ENCODE measurements at places on chromosomes 7 and 10. TPM values are rescaled to one million over a fixed set of nuclear protein-coding genes. Genes with fewer than 3 reads are reported as not detected.

Gene DPYSL4
- total RNA-seq: 145 TPM

GRCh38 chr10:58281092-58281752, 12.3 kb downstream of the CISD1 start:
- H3K36me3 ChIP-seq: peaks cover 19% of the 10 kb centered on the region
- H3K4me1 ChIP-seq: no peaks in the 10 kb centered on the region
- H3K27me3 ChIP-seq: no peaks in the 10 kb centered on the region
- no peak for DNase-seq
- no peak overlapping the region for H3K27ac ChIP-seq

DNA sequence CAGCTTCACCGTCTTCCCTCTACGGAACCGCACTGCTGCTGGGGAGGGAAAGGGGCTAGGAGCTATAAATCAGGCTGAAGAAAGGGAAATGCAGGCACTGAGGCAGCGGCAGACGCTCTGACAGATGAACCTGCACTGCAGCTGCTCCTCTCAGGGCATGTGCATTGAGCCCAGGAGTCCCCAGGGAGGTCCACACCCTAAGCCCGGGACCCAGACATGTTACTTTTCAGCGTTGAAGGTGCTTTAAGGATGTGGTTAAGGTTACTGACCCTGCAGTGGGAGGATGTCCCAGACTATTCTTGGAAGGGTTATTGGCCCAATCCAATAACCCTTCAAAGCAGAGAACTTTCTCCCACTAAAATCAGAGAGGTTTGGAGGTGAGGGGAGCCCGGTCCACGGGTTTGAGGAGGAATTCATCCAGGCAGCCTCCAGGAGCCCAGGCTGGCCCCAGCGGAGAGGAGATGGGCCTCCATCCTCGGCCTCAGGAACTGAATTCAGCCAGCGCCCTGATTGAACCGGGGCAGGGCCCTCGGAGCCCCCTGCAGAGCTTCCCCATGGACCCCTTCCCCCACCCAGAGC, 75.4 kb downstream of the ADARB2 start:
- peaks cover 55% of the 10 kb centered on the region for H3K4me1 ChIP-seq
- peaks cover 8% of the 10 kb centered on the region for H3K27me3 ChIP-seq
- no peak for DNase-seq
- H3K4me3 ChIP-seq: no peak overlapping the region
- H3K27ac ChIP-seq: no peak overlapping the region
- H3K36me3 ChIP-seq: no peaks in the 10 kb centered on the region

DNA sequence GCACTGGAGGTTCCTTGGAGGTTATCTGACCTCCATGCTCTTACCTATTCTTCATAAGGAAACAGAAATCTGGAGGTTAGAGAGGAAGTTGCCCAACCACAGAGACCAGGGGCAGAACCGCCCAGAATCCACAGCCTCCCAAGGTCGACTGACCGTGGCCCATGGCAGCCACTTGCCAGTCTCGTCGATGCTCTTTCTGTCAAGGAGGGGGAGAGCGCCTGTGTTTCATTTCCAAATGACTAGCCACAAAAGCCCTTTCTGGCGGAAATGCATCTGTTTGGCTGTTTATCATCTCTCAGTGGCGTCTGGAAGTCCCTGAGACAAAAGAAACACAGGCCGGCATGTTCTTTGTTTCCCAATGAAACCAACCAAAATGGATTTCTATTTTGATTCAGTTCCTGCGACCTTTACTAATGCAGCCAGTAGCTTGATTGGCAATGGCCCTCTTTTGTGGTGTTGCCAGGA, 2.9 kb downstream of the RAMP3 start:
- H3K4me1 ChIP-seq: peaks cover 11% of the 10 kb centered on the region
- H3K36me3 ChIP-seq: peaks cover 3% of the 10 kb centered on the region
- no peak overlapping the region for H3K4me3 ChIP-seq
- DNase-seq: no peak
- peaks cover 64% of the 10 kb centered on the region for H3K27me3 ChIP-seq

Gene ELOVL3
- 0.23 TPM for total RNA-seq

Gene LBX1
- total RNA-seq: 1.0 TPM

DNA sequence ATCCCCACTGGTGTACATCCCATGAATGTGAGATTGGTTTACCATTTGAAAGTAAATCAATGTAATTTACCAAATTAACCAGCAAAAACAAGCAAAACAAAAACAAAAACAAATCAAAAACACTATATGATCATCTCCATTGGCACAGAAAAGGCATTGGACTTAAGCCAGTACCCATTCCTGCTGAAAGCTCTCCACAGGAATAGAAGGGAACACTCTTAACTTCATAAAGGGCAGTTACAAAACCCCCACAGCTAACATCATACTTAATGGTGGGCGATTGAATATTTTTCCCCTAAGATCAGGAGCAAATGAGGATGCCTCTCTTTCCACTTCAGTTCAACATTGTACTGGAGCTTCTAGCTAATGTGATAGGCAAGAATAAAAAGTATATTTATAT, 34.1 kb downstream of the PRKG1 start:
- H3K27ac ChIP-seq: no peak overlapping the region
- H3K36me3 ChIP-seq: no peaks in the 10 kb centered on the region
- no peak overlapping the region for H3K4me3 ChIP-seq
- no peaks in the 10 kb centered on the region for H3K27me3 ChIP-seq
- no peaks in the 10 kb centered on the region for H3K4me1 ChIP-seq

DNA sequence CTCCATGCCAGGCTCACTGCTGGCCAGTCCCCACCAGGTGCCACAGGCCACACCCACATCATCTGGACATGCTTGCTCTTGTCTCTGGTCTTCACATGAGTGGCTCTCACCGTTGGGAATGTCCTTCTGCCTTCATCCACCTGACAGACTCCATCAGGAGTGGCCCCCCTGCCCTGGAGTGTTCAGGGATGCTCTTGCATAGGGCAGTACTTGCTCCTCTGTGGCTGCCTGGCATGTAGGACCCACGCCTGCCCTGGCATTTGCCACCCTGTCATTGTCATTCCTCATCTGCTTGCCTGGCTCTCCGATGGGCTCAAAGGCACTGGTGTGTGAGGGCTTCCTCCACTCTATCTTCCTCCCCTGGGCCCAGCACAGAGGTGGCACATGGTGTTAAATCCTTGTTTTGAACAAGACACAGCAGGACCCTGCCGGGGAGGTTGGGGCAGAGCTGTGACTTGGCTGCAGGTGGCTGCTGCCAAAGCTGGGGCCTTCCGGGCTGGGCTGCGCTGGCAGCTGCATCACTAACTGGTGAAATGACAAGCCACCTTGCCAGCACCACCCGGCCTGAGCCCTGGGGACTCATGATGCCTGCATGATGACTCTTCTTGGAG, 1.8 kb downstream of the SH2D4B start:
- no peak overlapping the region for H3K4me3 ChIP-seq
- no peak overlapping the region for H3K27ac ChIP-seq
- H3K4me1 ChIP-seq: no peaks in the 10 kb centered on the region
- peaks cover 10% of the 10 kb centered on the region for H3K36me3 ChIP-seq

GRCh38 chr7:124597509-124597908, 168.1 kb downstream of the GPR37 start:
- H3K4me1 ChIP-seq: no peaks in the 10 kb centered on the region
- no peak overlapping the region for H3K4me3 ChIP-seq
- H3K36me3 ChIP-seq: no peaks in the 10 kb centered on the region
- no peak for DNase-seq
- no peaks in the 10 kb centered on the region for H3K27me3 ChIP-seq
- H3K27ac ChIP-seq: no peak overlapping the region

Gene TLX1
- 0.33 TPM for total RNA-seq

DNA sequence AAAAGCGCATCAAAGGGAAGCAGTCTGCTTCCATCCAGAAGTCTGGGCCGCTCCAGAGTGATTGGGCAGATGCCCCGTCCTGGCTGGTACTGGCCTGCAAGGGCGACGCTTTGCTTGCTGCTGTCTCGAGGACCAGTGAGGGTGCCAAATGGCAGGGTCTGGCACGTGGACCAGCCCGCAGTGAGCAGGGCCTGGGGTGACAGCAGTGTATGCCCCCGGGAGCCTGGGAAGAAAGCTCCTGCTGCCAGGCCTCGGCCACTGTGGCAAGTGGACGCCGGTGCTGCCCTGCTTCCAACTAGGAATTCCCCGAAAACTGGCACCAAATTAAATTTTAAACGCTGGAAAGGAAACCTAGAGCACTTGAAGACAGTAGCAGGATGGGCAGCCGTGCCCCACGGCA, 357.0 kb upstream of the MKI67 start:
- no peaks in the 10 kb centered on the region for H3K4me1 ChIP-seq
- H3K36me3 ChIP-seq: no peaks in the 10 kb centered on the region
- no peaks in the 10 kb centered on the region for H3K27me3 ChIP-seq

- no peak for DNase-seq
- no peaks in the 10 kb centered on the region for H3K36me3 ChIP-seq
- no peak overlapping the region for H3K4me3 ChIP-seq
- peaks cover 15% of the 10 kb centered on the region for H3K27me3 ChIP-seq
Measured at GRCh38 chr7:149827089-149827981, 10.8 kb upstream of the ZNF862 start.

DNA sequence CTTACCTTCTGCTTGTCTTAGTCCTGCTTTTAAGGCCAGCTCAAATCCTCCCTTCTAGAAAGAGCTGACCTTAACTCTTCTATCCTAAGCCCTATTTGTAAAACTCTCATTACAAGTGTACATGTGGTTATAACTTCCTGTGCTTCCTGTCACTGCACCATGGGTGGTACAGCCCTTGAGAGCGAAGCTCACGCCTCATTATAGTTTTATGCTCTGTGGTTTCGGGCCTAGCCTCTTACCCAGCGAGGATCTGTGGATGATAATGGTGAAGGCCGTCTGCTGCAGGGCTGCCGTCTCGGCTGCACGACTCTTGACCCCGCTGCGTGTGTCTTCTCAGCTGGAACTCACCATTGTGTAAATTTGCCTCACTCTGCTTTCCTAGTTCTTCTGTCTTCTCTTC, 74.6 kb downstream of the CUL1 start:
- H3K27me3 ChIP-seq: no peaks in the 10 kb centered on the region
- no peak overlapping the region for H3K4me3 ChIP-seq
- H3K4me1 ChIP-seq: peaks cover 13% of the 10 kb centered on the region
- no peak overlapping the region for H3K27ac ChIP-seq
- DNase-seq: no peak

GRCh38 chr7:47572094-47572445, 9.8 kb downstream of the TNS3 start:
- DNase-seq: no peak
- H3K4me1 ChIP-seq: peaks cover 37% of the 10 kb centered on the region
- no peak overlapping the region for H3K27ac ChIP-seq
- H3K27me3 ChIP-seq: no peaks in the 10 kb centered on the region
- H3K36me3 ChIP-seq: no peaks in the 10 kb centered on the region

DNA sequence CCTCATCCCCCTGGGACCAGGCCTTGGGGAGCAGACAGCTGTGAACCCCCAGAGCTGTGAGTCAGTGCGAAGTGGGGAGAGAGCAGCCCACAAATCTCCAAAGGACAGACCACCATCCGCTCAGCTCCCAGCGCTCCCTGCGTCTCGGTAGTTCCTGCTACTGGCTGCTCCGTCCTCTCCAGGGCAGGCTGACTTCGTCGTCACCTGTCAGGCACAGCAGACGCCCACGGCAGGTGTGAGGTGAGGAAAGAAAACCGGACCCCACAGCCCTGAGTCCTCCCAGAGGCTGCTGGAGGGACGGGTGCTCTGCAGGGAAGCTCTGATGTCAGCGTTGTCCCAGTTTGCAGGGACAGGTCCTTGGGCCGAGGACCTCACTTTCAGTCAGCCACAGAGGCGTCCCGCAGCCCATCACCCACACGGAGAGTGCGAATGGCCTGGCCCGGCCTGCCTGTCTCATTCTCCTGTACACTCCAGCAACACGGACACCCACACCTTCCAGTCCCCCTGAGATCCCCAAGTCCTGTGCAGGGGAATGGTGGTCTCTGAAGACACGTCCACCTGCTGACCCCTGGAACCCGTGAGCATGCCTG, 95.2 kb downstream of the DNAJB6 start:
- no peak for DNase-seq
- peak overlapping the region; percentile 77 for H3K4me3 ChIP-seq
- no peaks in the 10 kb centered on the region for H3K27me3 ChIP-seq
- H3K4me1 ChIP-seq: peaks cover 24% of the 10 kb centered on the region
- no peaks in the 10 kb centered on the region for H3K36me3 ChIP-seq
- peak overlapping the region; percentile 75 for H3K27ac ChIP-seq

Gene NKX2-3
- total RNA-seq: not detected

- peaks cover 5% of the 10 kb centered on the region for H3K36me3 ChIP-seq
- no peaks in the 10 kb centered on the region for H3K27me3 ChIP-seq
- DNase-seq: no peak
- peaks cover 4% of the 10 kb centered on the region for H3K4me1 ChIP-seq
- no peak overlapping the region for H3K27ac ChIP-seq
- H3K4me3 ChIP-seq: no peak overlapping the region
Measured at GRCh38 chr10:72370201-72370722, 15.5 kb upstream of the DNAJB12 start.

All from neural crest cell (in vitro differentiated cells).